ENCODE measurements at places on chromosomes 12 and 14.

- DNase-seq, result no peak
Measured at GRCh38 chr14:103225476-103225875, 102.2 kb downstream of the TNFAIP2 start.

DNA sequence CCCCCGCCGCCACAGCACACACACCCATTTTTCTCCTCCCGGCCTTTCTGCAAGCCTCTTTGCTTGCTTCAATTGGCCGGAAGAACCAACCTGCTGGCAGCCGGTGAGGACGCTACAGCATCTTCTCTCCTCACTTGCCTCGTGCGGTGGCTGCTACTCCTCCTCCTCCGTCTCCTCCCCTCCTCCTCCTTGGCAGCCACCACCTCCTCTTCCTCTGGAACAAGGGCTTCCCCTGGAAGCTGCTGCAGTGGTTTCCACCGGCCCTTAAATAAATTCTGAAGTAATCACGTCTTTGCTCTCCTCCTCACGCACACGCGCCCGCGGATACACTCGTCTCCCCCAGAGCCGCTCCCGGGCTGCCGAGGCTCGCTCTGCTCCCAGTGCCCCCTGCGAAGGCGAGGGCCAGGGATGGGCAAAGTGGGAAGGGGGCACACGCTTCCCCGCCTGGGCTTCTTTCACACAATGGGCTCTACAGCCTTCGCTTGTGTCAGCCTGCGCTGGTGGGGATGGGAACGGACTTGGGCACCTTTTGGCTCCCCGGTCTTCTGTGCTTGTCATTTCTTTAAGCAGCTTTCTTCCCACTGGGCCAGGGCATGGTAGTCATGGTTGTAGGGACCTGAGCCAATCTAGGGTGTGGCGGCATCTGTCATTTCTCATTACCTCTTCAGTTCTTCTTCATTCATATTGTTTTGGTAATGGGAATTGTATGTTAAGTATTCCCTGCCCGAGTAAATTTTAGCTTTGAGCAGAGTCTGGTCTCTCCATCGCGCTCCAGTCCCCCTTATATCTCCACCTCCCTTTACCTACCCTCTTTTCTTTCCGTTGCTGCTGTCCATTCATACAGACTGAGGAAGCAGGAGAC, at the start of gene PPFIA2:
Gene PPFIA2, minus strand, starts transcription at position 161 of the 862 bp plus-strand sequence.
- no peak for DNase-seq

- no peak for DNase-seq
Measured at GRCh38 chr14:61591862-61592261, 103.5 kb upstream of the HIF1A start.

DNA sequence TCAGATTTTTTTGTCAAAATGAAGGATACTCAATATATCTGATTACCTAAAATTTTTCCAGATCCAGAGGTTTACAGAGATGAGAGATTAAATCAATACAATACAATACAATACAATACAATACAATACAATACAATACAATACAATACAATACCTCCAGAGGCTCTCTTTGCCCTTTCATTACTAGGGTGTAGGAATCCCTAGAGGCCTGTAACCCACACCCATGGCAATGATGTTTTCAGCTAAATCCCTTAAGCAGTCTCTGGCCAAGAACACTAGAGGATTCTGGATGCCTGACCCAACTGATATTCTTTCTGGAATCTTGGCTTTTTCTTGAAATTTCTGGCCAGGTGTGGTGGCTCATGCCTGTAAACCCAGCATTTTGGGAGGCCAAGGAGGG, 23.7 kb upstream of the AEBP2 start:
- DNase-seq, result no peak

GRCh38 chr14:23294734-23295561, 7.7 kb downstream of the PPP1R3E start:
- DNase-seq, result no peak

- DNase-seq, result no peak
Measured at GRCh38 chr12:32039347-32039746, 67.3 kb upstream of the BICD1 start.

DNA sequence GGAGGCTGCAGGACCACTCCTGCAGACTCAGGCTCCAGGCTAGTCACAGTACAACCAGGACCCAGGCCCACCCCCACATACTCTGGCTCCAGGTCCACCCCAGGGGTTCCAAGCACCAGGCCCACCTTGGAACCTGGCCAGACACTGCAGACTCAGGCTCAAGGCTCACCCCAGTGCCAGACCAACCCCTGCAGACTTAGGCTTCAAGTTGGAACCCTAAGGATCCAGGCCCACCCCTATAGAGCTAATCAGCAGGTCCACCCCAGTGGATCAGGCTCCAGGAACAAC, 8.8 kb downstream of the WASHC3 start:
- DNase-seq, result no peak

DNA sequence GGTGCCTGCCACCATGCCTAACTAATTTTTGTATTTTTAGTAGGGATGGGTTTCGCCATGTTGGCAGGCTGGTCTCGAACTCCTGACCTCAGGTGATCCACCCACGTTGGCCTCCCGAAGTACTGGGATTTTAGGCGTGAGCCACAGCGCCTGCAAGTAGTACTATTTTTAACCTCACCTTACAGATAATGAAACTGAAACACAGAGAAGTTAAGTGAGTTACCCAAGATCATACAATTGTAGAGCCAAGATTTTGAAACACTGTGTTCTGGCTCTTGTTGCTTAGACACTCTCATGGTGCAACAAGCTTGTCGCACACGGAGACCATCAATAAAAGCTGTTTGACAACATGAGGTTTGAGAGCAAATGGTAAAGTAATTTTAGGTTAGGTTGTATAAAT, 159.1 kb upstream of the LMNTD1 start:
- DNase-seq, result peak; percentile 42

GRCh38 chr12:28033538-28033915, 61.0 kb upstream of the PTHLH start:
- DNase-seq, result no peak

GRCh38 chr14:55514819-55515490, 65.1 kb upstream of the KTN1 start:
- no peak for DNase-seq

- no peak for DNase-seq
Measured at GRCh38 chr14:99476864-99477263, 3.8 kb downstream of the SETD3 start.

DNA sequence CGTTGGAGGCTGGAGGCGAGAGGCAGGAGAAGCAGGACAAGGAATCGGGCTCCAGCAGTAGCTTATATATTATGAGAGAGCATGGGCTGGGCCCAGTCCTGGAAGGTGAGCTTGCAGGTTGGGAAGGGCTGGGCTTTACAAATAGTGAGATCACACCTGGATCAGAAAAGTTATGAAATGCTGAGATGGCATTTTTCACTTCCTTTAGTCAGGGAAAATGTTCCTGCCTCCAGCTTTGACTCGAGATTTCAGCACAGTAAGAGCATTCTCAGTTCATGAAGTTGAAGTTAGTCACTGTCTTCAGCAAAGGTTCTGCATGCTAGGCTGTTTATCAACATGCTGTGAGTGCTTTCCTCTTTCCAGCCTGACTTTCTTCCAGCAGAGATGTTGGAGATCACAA, at the start of gene KRT6C:
Gene KRT6C, minus strand, starts transcription at position 38 of the 400 bp plus-strand sequence. CDS start 68 bp downstream, outside the sequence.
- DNase-seq, result no peak

GRCh38 chr14:88612981-88613380, 50.1 kb downstream of the ZC3H14 start:
- no peak for DNase-seq

GRCh38 chr12:92138144-92138543, 7.5 kb downstream of the BTG1 start:
- DNase-seq, result no peak

GRCh38 chr12:52568111-52568510, 5.5 kb downstream of the KRT74 start:
- no peak for DNase-seq

DNA sequence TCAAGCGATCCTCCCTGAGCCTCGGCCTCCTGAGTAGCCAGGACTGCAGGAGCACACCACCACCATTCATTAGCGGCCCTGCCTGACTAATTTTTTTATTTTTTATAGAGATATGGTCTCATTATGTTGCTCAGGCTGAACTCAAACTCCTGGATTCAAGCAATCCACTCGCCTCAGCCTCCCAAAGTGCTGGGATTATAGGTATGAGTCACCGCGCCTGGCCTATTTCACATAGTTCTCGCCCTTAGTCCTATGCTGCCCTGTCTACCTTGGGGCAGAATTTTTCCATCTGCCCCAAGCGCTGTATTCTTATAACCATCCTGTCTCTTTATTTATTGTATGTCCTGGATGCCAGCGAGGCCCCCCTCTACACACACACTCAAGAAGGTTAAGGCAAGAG, 50.9 kb upstream of the BCL2L14 start:
- no peak for DNase-seq

DNA sequence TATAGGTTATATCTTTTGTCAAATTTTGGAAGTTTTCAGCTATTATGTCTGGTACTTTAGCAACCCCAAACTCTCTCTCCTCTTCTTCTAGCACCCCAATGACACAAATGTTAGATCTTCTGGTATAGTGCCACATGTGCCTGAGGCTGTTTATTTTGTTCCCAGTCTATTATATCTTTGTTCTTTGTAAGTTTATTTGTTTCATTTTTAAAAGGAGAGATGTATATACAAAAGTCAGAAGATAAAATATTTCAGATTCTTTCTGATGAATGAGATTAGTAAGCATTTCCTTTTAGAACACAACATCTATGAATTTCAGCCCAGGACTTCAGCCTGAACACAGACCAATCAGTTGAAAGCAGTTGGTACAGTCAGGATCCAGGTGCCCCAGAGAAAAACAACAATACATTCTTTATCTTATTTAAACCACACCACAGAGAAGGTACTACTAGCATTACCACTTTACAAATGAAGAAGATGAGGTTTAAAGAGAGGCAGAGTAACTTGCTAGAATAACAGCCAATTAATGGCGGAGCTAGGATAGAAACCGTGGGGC, 114.1 kb upstream of the BTG1 start:
- DNase-seq, result no peak

DNA sequence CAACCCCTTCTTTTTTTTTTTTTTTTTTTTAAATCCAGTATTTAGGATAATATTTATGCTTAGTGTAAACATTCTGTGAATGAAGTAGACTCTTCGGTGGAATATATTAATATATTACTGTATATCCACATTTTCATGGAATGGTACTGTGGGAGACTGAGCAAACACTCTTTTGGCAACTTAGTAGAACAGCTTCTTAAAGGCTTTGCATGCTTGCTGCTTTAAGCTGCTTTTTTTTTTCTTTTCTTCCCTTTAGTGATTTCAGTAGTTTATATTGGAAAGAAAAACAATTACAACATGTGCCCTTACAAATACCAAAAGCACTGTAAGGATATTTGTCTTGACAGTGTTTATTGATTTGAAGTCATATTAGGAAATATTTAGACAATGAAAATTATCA, 78.9 kb downstream of the AEBP2 start:
- DNase-seq, result no peak

DNA sequence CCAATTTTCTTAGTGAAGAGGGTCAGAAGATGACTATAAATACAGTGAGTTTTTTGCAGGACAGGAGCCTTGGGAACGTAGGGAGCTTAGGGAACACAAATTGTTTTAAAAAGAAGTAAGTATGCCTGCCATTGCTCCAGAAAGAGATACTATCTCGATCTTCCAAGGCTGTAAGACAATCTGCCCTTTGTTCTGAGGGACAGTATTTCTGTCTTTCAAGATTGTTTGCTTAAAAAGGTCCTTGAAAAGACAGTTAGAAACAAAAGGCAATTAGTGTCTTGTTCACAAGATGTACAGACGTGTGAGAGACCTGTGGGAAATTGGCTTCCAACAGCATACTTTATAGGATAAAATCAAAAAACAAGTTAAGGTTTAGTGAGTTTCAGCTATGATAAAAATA, 321.2 kb upstream of the FAR2 start:
- DNase-seq, result no peak

GRCh38 chr12:53696285-53696654, 20.4 kb upstream of the ATP5MC2 start:
- peak; percentile 25 for DNase-seq

DNA sequence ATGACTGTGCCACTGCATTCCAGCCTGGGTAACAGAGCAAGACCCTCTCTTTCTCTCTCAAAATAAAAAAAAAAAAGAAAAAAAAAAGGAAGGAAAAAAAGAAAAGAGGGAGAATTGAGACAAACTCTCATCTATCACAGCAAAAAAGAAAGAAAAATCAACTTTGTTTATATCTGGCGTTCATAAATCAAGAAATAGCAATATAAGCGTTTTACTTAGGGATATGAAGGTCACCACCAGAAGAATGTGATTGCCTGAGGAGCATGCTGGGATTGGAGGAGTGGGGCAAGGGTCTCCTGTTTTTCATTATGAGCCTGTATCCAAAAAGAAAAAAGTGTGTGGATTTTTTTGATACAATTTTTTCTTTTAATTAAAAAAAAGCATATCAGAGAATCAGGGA, 78.4 kb downstream of the HECTD4 start:
- DNase-seq, result no peak

DNA sequence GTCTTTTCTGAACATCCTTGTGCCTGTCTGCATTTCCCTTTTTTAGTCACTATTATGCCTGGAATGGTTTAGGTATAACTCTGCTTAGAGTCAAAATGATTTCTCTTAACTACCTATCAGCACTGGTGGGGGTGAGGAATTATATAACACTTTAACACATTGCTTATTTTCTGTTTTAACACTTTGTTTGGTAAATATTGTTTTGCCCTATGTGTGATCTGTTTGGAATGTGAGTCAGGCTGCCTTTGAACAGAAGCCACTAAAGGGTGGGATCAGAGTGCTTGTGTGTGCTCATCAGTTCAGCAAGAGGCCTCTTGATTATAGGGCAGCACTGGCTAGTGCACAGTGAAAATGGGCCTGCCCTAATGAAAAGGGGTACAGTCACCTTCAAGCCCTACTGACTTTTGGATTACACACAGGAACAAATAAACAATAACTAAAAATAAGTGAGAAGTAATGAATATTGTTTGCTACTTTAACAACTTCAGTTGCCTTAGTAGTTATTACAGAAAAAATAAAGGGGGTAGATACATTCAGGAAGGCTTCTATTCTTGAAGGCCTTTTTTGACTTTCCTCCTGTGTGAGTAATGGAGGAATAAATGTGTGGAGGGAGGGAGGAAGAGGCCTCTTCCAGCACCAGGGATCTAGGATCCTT, 23.2 kb downstream of the NGDN start:
- no peak for DNase-seq

DNA sequence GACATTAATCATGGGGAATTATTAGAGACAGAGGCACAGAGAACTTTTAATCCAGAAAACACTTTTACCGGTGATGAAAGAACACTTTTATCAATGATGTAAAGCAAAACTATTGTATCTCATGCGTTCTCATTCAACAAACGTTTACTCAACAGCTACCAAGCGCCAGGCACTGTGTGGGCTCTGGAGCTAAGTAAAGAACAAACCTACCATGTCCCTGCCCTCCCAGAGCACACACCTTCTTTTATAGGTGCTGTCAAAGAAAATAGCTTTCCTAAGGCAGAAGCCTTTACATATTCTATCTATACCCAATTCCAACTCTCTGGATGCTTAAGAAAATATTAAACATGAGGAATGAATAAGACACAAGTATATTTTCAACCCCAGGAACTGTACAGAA, 91.1 kb downstream of the FOXN3 start:
- DNase-seq, result no peak

GRCh38 chr14:95460647-95461478, 55.6 kb downstream of the SYNE3 start:
- DNase-seq, result no peak

- DNase-seq, result no peak
Measured at GRCh38 chr12:113207613-113208040, 13.6 kb upstream of the TPCN1 start.

GRCh38 chr12:63795032-63795687, 15.5 kb downstream of the RXYLT1 start:
- DNase-seq, result no peak
